NCI-H1105 treated with DMSO at 0.1 percent for 48 hours (cell line): ENCODE measurements at places on chromosomes 3 and 15.

DNA sequence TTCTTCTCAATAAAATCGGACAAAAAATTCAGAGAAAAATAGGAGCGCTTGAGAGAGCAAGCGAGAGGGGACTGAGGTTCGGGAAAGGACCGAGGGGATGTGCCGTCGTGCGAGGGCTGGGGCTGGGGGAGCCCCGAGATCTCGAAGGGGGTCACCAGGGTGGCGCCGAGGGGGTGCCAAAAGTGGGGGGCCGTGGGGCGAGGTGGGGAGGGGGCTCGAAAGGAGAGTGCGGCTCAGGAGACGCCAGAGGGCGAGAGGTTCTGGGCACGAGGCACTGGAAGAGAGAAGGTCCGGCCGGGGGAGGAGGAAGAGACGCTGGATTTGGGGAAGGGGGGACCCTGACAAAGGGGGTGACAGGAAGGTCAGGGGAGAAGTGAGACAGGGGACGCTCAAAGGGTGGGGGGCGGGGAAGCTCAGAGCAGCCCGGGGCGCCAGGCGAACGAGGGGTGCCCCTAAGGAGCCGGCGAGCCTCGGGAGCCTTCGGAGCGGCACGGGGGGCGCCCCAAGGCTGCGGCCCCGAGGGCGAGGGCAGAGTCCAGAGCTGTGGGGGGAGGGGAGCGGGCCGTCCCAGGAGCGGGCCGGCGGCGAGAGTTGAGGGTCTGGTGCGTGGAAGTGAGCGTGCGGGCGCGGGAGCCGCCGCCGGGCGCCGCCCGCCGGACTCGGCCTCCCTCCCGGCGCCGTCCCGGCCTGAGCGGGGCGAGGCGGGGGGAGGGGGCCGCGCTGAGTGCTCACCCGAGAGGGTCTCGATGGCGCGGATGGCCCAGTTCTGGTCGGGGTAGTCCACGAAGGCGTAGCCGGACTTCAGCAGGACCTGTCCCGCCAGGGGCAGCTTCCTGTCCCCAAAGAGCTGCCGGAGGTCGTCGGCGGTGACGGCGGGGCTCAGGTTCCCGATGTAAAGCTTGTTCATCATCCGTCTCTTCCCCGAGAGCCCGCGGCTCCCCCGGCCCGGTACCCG is 514 bp downstream of the IGF2BP2 start:
- DNase-seq, result no peak

GRCh38 chr15:40960925-40961324 is 7.7 kb downstream of the CHAC1 start:
- DNase-seq, result no peak

DNA sequence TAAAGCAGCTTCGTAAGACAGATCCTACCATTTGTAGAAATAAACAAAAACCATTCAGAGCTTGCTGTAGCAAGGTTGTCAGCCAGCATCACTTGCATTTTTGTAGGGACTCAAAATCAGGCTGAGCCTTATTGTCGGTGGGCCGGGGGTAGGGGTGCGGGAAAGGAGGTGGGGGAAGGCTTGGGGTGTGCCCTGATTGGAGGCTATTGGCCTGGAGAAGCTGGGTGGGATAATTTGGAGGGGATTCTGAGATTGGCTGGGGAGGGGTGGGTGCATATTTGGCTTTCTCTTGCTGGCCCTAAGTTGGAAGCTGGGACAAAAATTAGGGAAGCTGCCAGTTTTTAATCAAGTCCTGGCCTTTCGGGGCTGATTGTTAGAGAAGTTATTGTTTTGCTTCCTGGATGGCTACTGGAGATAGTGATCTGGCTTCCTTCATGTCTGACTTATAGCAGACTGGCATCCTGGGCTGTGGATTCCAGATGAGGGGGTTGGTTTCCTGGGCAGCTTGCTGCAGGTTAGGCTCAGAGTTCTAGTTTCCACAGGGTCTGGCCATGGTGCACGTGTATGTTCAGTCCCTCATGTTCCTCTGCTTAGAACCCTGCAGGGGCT is 22.8 kb downstream of the STOML1 start:
- no peak for DNase-seq

GRCh38 chr3:38164643-38164951 is 740 bp upstream of the OXSR1 start:
- DNase-seq, result no peak

- DNase-seq, result no peak
Observed at GRCh38 chr15:77854980-77855379, 222.3 kb upstream of the LINGO1 start.

GRCh38 chr3:59043391-59043790 is 6.4 kb downstream of the CFAP20DC start:
- no peak for DNase-seq

- DNase-seq, result no peak
Observed at GRCh38 chr3:151062611-151063010, 22.9 kb upstream of the MED12L start.

- DNase-seq, result no peak
Observed at GRCh38 chr3:102885289-102885688, 450.5 kb downstream of the ZPLD1 start.

DNA sequence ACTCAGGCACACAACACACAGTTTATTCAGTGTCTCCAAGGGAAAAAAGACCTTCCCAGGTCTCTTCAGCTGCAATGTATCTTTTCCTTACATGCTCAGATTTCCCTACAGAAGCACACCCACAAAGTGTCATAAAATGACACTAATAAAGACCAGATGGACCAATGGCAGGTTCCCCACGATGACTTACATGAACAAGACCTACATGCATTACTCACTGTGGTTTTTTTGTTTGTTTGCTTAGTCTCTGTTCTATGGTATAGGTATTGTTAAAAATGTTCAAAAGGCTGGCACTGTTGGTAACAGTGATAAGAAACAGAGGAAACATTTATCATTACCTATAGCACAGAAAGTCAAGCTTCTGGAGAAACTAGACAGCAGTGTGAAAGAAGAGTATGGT is 318.2 kb upstream of the TMCO5A start:
- DNase-seq, result no peak

DNA sequence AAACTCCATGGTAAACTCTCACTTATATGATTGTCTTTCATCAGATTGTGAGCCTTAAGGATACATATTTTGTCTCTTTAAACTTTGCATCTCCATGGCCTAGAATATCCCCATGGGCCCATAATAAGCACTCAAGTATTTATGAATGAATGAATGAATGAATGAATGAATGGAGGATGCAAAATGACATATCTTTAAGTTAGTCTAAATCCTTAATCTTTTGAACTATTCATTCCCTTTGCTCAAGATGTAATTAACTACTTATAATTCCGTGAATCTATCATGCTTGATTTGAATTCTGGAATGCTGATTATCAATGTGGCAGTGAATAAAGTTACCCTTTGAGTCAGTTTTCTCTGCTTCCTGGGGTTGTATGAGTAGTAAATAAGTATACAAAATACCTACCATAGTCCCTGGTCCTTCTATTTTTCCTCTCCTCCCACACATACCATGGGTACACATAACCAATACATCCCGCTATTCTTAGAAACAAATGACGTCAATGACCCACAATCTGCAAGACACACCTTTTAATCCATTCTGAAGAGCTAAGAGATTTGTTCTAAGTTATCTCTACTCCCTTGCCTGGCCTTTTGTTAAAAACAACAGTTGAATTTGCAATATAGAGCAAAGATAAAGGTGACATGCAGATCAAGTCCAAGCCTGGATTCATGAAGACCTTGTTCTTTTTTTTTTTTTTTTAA is 94.5 kb downstream of the FBN1 start:
- no peak for DNase-seq

- peak; percentile 53 for DNase-seq
Observed at GRCh38 chr15:78638658-78639314, 2.2 kb downstream of the CHRNB4 start.

- DNase-seq, result no peak
Observed at GRCh38 chr15:73838831-73839426, 34.4 kb upstream of the TBC1D21 start.

- no peak for DNase-seq
Observed at GRCh38 chr3:183553334-183554026, 2.0 kb downstream of the KLHL6 start.

DNA sequence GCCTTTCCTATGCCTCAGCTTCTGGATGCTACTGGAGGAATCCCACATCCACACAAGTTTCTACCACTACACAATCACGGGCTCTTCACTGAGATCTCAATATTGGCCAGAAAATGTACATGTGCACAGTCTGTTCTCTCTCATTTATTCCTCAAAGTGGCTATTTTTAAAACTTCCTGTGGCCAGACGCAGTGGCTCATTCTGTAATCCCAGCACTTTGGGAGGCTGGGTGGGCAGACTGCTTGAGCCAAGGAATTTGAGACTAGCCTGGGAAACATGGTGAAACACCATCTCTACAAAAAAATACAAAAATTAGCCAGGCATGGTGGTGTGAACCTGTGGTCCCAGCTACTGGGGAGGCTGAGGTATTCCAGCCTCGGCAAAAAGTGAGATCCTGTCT is 91.4 kb upstream of the PRTG start:
- DNase-seq, result no peak

DNA sequence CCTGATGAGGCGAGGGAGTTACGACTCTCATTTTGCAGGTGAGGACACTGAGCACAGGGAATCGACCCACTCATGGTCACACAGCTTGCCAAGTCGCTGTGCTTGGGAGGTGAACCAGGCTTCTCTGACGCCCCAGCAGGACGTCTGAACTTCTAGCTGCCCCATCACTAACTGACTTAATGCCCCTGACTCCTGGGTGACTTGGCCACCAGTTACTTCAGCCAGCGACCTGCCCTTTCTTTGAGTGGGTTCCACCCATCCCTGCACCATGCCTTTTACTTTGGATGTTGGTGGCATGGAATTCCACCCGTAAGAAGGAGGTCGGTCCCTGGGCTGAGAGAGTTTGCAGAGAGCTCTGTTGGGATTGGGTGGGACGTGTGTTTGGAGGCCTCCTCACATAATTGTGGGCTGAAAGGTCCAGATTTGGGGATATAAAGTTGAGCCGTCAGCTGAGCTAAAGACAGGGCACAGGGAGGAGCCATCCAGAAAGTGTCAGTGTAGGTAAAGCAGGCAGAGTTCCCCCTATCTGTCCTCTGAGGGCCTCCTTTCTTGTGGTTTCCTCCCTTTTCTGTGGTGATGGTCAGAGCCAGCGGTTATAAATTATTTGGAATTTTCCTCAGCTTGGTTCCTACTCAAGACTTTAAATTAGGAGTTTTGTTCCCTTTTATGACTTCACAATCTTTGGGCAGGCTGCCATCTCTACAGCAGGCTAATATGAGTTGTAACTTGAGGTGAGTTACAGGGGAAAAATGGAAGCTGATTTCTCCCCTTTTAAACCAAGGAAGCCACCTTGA is 55.0 kb downstream of the FLNB start:
- no peak for DNase-seq
